ENCODE measurements at places on chromosomes 3 and 15. TPM values are rescaled to one million over a fixed set of nuclear protein-coding genes. Genes with fewer than 3 reads are reported as not detected.

DNA sequence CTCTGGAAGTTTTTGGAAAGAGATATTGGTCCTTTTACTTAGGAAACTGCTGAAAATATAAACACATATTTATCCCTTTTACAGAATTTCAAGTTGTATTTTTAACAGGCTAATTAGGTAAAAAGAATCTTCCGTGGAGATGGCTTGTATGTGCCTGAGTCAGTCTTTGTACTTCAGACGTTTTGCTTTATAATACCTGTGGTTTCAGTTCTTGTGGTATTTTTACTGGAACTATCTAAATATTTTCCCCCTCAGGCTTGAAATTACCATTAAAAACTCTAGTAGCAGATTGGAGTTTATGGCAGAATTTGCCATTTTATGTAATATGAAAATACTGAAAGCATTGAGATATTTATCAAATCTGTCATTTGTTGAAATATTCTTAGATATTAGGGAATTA lies 151.6 kb upstream of the CGNL1 start:
- DNase-seq = no peak
- H3K4me3 ChIP-seq = no peak overlapping the region
- no peak overlapping the region for H3K27ac ChIP-seq
- H3K27me3 ChIP-seq = no peaks in the 10 kb centered on the region
- no peaks in the 10 kb centered on the region for H3K36me3 ChIP-seq
- no peaks in the 10 kb centered on the region for H3K4me1 ChIP-seq

DNA sequence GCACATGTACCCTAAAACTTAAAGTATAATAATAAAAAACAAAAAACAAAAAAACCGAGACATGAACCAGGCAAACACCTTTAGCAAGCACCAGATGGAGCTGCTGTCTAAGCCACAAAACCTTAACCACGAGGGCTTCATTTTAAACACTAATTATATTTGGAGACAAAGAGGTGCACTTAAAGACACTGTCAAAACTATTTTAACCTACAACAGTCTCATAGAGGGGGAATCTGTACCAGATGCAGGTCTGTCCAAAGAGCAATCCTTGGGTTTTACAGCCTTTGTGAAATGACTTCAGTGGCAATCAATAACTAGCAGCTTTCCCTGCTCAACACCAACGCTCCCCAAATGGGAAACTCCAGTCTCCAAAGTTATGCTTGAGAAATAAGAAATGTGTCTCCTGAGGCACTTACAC lies 115.7 kb upstream of the TSPAN3 start:
- H3K27me3 ChIP-seq = no peaks in the 10 kb centered on the region
- DNase-seq = no peak
- H3K4me3 ChIP-seq = no peak overlapping the region
- H3K36me3 ChIP-seq = no peaks in the 10 kb centered on the region
- H3K4me1 ChIP-seq = no peaks in the 10 kb centered on the region

The ADGRG7 gene
- total RNA-seq = 13.4 TPM

GRCh38 chr15:91974321-91974720 lies 120.8 kb downstream of the SLCO3A1 start:
- no peaks in the 10 kb centered on the region for H3K27me3 ChIP-seq
- H3K27ac ChIP-seq = no peak overlapping the region
- DNase-seq = no peak

DNA sequence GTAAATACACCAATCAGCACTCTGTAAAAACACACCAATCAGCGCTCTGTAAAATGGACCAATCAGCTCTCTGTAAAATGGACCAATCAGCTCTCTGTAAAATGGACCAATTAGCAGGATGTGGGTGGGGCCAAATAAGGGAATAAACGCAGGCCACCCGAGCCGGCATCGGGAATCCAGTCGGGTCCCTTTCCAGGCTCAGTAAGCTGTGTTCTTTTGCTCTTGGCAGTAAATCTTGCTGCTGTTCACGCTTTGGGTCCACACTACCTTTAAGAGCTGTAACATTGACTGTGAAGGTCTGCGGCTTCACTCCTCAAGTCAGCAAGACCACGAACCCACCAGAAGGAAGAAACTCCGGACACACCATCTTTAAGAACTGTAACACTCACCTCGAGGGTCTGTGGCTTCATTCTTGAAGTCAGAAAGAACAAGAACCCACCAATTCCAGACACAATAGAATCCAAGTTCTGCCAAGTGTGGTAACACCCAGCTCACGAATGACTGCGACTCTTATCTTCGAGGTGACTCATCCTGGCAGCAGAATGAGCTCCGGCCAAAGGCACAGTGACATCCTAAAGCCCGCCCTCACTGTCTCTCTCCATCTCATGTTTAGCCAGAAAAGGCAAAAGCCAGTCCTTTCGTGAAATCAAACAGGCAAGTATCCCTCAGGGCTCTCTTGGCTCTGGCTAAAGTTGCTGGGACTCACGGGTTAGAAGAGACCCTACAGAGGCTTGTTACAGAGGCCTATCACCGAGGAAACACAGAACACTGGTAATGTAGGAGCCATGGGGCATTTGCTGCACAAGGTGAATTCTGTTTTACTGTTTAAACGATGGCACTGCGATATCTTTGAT lies 155.2 kb downstream of the FAM43A start:
- H3K27me3 ChIP-seq = no peaks in the 10 kb centered on the region
- H3K36me3 ChIP-seq = no peaks in the 10 kb centered on the region
- no peak overlapping the region for H3K27ac ChIP-seq

GRCh38 chr3:46010519-46011113 lies 15.0 kb upstream of the FYCO1 start:
- no peak overlapping the region for H3K4me3 ChIP-seq
- H3K27ac ChIP-seq = no peak overlapping the region
- no peak for DNase-seq
- no peaks in the 10 kb centered on the region for H3K4me1 ChIP-seq

- H3K27ac ChIP-seq = no peak overlapping the region
- no peaks in the 10 kb centered on the region for H3K36me3 ChIP-seq
- H3K27me3 ChIP-seq = no peaks in the 10 kb centered on the region
- no peaks in the 10 kb centered on the region for H3K4me1 ChIP-seq
These were observed 16.1 kb downstream of the ERICH6 start for GRCh38 chr3:150687613-150688012.

- no peak overlapping the region for H3K4me3 ChIP-seq
- H3K36me3 ChIP-seq = no peaks in the 10 kb centered on the region
- no peak for DNase-seq
- no peaks in the 10 kb centered on the region for H3K4me1 ChIP-seq
- no peaks in the 10 kb centered on the region for H3K27me3 ChIP-seq
- H3K27ac ChIP-seq = no peak overlapping the region
These were observed 8.6 kb downstream of the CEP63 start for GRCh38 chr3:134494495-134494894.

The HRG gene
- not detected for total RNA-seq

GRCh38 chr3:132535575-132536441 lies 61.3 kb upstream of the ACKR4 start:
- no peak overlapping the region for H3K27ac ChIP-seq
- no peaks in the 10 kb centered on the region for H3K4me1 ChIP-seq
- peak; percentile 54 for DNase-seq
- no peak overlapping the region for H3K4me3 ChIP-seq

DNA sequence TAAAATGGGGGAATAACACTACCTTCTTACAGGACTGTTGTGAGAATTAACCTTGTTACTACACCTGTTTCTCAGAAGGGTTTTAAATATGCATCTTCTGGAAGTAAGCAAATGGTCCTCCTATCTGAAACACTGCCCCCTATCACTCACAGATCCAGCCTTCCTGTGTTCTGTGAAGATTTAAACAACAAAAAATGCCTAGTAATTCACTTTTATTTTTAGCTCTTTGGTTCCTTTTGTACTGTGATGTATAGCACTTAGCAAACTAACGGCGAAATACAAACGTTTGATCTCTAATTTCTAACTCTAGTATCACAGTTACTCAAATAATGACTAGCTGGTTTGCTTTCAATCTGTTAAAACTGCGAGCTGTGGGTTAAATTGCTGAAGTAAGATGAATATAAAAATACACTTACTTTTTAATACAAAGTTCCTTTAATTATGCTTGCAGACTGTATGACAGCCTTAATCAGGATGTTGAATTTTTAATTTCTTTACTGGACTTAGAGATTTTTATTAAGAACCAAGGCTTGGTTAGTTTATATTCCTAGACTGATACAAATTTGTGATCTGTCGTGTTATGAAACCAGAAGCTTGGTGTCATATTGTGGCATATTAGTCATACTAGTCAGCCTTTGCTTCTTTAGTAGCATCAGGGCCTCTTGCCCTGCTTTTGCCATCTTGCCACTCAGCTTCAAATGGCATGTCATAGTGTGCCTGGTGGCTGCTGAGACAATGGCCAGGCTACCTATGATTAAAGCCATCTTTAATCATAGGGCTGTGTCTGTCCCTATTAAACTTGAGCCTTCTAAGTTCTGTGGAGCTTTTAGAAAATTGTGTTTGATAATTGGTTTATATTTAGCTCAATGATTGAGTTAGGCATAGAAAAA lies 9.2 kb downstream of the EIF3J start:
- peaks cover 4% of the 10 kb centered on the region for H3K4me1 ChIP-seq
- H3K27me3 ChIP-seq = no peaks in the 10 kb centered on the region
- H3K27ac ChIP-seq = no peak overlapping the region
- no peaks in the 10 kb centered on the region for H3K36me3 ChIP-seq

The CAMP gene
- total RNA-seq = not detected

The LMAN1L gene
- total RNA-seq = not detected

DNA sequence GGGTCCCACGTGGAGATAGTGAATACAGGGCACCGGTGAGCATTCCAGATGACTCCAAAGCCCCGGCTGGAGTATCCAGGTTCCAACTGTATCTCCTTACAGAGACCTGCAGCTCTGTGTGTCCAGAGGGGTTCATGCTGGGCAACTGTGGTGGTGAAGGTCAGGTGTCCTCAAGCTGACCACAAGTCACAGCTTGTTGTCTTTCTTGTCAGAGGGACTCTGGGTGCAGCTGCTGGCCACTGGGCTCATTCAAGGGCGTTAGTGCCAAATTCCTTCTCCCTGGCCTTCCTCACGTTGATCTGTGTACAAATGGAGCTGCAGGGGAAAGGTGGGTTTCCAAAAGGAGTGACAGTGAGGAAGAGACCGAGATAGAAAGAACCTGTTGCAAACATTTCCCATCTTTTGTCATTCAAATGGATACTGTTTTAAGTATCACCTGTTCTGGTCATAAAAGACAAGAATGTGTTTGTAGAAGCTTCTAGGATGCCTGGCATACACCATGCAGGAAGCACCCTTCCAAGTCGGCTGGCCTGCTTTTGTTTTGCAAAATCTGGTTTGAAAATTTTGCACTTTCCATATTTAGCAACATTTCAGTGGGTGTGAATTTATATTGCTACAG lies 52.5 kb downstream of the CEMIP start:
- H3K27me3 ChIP-seq = no peaks in the 10 kb centered on the region
- H3K4me3 ChIP-seq = no peak overlapping the region
- DNase-seq = no peak
- no peaks in the 10 kb centered on the region for H3K36me3 ChIP-seq

- H3K27me3 ChIP-seq = no peaks in the 10 kb centered on the region
- H3K27ac ChIP-seq = no peak overlapping the region
- no peaks in the 10 kb centered on the region for H3K36me3 ChIP-seq
- no peaks in the 10 kb centered on the region for H3K4me1 ChIP-seq
- no peak overlapping the region for H3K4me3 ChIP-seq
These were observed 209.9 kb upstream of the UBE2E1 start for GRCh38 chr3:23595851-23596250.

The GXYLT2 gene
- 8.4 TPM for total RNA-seq

GRCh38 chr3:144287001-144287400 lies 315.4 kb downstream of the DIPK2A start:
- H3K36me3 ChIP-seq = no peaks in the 10 kb centered on the region
- no peak overlapping the region for H3K27ac ChIP-seq
- no peak overlapping the region for H3K4me3 ChIP-seq
- H3K27me3 ChIP-seq = no peaks in the 10 kb centered on the region
- DNase-seq = no peak

The MOBP gene
- 0.72 TPM for total RNA-seq

DNA sequence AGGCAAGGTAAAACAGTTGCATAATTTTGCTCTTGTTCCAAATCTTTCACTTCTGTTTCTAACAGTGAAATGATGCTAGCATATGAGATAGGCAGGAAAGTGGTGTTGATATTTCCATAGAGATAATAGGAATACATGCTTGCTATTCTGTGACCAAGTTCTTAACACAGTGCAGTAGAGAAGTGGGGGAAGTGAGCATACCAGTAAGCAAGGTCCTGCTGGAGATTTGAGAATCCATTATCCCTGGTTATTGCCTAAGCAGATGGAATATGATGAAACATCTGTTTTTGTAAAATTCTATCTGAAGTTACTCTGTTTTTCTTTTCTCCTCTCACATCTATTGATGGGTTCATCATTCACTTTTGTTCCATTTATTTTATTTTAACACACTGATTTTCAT lies 28.7 kb downstream of the USP8 start:
- DNase-seq = no peak
- no peak overlapping the region for H3K4me3 ChIP-seq
- peaks cover 5% of the 10 kb centered on the region for H3K36me3 ChIP-seq
- no peak overlapping the region for H3K27ac ChIP-seq
- no peaks in the 10 kb centered on the region for H3K27me3 ChIP-seq
- no peaks in the 10 kb centered on the region for H3K4me1 ChIP-seq

The MTFMT gene
- 22.1 TPM for total RNA-seq

DNA sequence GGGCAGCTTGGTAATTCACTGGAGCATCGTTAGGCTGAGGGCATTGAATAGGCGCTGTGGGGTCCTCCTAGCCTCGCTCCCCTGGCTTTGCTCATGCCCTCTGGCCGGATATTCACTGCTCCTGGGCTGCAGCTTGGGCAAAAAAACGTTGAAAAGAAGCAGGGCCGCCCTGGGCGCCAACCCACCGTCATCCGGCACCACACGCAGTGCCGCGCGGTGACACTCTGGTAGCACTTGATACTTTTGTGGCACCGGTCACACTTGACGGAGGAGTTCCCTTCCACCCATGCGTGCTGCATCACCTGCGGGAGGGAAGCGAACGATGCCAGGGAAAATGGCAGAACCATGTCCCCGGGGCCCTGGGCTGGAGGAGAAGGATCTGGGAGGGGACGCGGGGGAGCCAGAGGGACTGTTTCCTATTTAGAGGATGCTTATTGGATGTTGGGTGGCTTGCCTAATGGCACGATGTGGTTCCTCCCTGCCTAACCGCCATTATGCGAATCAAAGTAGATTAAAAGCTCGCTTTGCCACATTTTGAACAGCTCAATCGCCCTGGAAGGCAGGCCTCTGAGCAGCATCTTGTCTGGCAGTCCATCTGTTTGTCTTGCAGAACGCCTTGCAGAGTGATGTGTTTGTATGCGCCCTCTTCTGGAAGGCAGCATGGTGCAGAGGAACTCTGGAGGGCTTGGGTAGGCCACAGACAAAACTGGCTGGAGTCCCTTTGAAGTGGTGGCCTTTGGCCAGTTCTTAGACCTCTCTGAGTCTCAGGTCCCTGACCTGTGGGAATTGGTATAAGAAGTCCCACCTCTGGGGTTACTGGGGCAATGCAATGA lies 93.2 kb downstream of the DGKG start:
- H3K36me3 ChIP-seq = no peaks in the 10 kb centered on the region
- no peak for DNase-seq
- H3K27ac ChIP-seq = no peak overlapping the region
- no peaks in the 10 kb centered on the region for H3K27me3 ChIP-seq
- no peak overlapping the region for H3K4me3 ChIP-seq
- no peaks in the 10 kb centered on the region for H3K4me1 ChIP-seq
